ENCODE measurements at places on chromosomes 4 and X.

- H3K36me3 ChIP-seq, result no peaks in the 10 kb centered on the region
- H3K27me3 ChIP-seq, result no peaks in the 10 kb centered on the region
- no peak overlapping the region for H3K27ac ChIP-seq
- DNase-seq, result peak; percentile 49
- H3K4me1 ChIP-seq, result no peaks in the 10 kb centered on the region
Observed at GRCh38 chr4:96170198-96170597, 330.3 kb downstream of the PDHA2 start.

GRCh38 chrX:150316564-150316963 is 46.6 kb upstream of the MAMLD1 start:
- no peaks in the 10 kb centered on the region for H3K27me3 ChIP-seq
- no peak for DNase-seq
- no peaks in the 10 kb centered on the region for H3K36me3 ChIP-seq
- H3K4me3 ChIP-seq, result no peak overlapping the region
- H3K27ac ChIP-seq, result no peak overlapping the region

- no peak overlapping the region for H3K4me3 ChIP-seq
- DNase-seq, result no peak
- no peak overlapping the region for H3K27ac ChIP-seq
- H3K4me1 ChIP-seq, result no peaks in the 10 kb centered on the region
- peaks cover 5% of the 10 kb centered on the region for H3K36me3 ChIP-seq
- H3K27me3 ChIP-seq, result no peaks in the 10 kb centered on the region
Observed at GRCh38 chr4:139392797-139393196, 61.1 kb upstream of the RAB33B start.

- no peak overlapping the region for H3K4me3 ChIP-seq
- H3K27me3 ChIP-seq, result no peaks in the 10 kb centered on the region
- no peak overlapping the region for H3K27ac ChIP-seq
- peaks cover 19% of the 10 kb centered on the region for H3K36me3 ChIP-seq
Observed at GRCh38 chr4:15836362-15836761, 58.2 kb downstream of the CD38 start.

DNA sequence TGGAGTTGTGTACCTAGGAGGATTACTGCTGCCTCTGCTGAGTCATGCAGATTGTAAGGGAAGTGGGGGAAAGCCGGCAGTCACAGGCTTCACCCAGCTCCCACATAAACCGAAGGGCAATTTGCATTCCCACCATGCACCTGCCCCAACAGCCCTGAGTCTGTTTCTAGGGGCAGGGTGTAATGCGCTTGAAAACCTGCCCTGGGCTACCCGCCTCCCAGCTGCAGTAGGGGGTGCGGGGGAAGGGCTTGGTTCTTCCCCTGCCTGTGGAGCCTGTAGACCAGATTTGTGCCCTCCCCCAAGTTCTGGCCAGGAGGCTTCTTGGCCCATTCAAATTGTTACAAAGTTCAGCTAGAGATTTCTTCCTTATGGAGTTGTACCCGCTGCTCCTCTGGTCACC is 269.2 kb upstream of the DDX53 start:
- no peak overlapping the region for H3K4me3 ChIP-seq
- no peaks in the 10 kb centered on the region for H3K4me1 ChIP-seq
- no peaks in the 10 kb centered on the region for H3K27me3 ChIP-seq
- no peaks in the 10 kb centered on the region for H3K36me3 ChIP-seq

GRCh38 chr4:20248155-20248558 is 3.5 kb upstream of the SLIT2 start:
- no peak for DNase-seq
- H3K4me1 ChIP-seq, result peaks cover 54% of the 10 kb centered on the region
- no peaks in the 10 kb centered on the region for H3K36me3 ChIP-seq

DNA sequence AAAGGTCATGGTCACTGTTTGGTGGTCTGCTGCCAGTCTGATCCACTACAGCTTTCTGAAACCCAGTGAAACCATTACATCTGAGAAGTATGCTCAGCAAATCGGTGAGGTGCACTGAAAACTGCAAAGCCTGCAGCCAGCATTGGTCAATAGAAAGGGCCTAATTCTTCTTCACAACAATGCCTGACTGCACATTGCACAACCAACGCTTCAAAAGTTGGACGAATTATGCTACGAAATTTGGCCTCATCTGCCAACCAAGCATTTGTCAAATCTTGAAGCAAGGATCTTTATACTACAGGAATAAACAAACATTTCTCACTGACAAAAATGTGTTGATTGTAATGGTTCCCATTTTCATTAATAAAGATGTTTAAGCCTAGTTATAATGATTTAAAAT is 90.4 kb downstream of the EIF4E start:
- DNase-seq, result no peak
- no peaks in the 10 kb centered on the region for H3K27me3 ChIP-seq
- no peaks in the 10 kb centered on the region for H3K4me1 ChIP-seq
- no peak overlapping the region for H3K4me3 ChIP-seq
- H3K36me3 ChIP-seq, result no peaks in the 10 kb centered on the region
- no peak overlapping the region for H3K27ac ChIP-seq

DNA sequence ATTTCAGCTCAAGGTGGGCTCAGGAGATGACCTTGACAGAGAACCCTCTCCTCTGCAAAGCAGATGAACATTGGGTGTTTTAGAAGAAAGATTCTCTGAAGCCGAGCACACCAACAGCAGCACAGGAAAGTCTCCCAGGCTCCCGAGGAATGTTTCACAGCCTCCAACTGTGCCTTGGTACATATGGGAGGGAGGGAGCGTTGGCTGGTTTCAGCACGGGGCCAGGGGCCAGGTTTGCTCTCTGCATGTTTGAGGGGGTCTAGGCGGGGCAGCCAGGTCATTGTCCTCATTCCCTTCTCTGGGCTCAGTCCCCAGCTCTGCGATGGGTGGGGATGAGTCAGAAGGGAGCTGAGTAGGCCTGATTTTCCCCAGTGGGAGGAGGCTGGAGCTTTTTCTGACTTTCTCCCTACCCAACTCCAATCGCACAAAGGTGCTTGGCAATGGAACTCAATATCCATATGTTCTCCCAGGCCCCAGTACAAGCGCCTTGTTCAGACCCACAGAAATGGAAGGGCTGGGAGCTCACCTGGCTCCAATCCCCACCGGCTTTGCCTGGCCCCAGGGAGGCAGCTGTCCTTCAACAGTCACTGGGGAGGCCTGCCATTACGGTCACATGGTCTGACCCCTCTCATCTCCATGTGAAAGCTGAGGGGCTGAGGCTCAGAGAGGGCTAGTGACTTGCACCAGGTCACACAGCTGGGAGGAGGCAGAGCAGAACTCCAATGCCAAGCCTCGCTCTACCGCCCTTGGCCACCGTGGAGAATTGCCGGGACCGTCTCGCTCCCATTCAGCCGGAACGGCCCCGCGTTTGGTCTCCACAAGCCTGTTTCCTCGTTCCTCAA is 108.4 kb upstream of the AFAP1 start:
- H3K27me3 ChIP-seq, result peaks cover 11% of the 10 kb centered on the region
- no peak overlapping the region for H3K27ac ChIP-seq
- no peak for DNase-seq
- H3K36me3 ChIP-seq, result peaks cover 11% of the 10 kb centered on the region
- H3K4me3 ChIP-seq, result no peak overlapping the region

DNA sequence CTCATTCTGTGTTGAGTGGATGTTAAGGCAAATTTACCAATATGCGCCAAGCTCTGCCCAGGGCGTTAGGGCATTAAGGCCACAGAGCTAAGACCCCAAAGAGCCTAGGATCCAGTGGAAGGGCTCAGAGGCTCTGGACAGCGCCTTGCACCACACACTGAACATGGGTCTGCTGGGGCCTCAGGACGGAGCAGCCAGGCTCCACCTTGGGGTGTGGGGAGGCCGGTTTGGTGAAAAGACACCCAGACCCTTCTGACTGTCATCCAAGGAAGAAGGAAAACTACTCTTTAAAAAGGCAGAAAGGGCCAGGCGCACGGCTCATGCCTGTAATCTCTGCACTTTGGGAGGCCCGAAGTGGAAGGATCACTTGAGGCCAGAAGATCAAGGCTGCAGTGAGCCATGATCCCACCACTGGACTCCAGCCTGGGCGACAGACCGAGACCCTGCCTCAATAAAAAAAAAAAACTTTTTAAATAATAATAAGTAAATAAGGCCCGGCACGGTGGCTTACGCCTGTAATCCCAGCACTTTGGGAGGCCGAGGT is 1.3 kb upstream of the MRFAP1 start:
- no peak overlapping the region for H3K4me3 ChIP-seq
- no peak for DNase-seq
- H3K36me3 ChIP-seq, result peaks cover 20% of the 10 kb centered on the region
- H3K27ac ChIP-seq, result no peak overlapping the region
- no peaks in the 10 kb centered on the region for H3K27me3 ChIP-seq

- H3K4me1 ChIP-seq, result no peaks in the 10 kb centered on the region
- H3K36me3 ChIP-seq, result no peaks in the 10 kb centered on the region
- no peak overlapping the region for H3K4me3 ChIP-seq
- H3K27ac ChIP-seq, result no peak overlapping the region
Observed at GRCh38 chr4:38381788-38382187, 282.2 kb upstream of the KLF3 start.

DNA sequence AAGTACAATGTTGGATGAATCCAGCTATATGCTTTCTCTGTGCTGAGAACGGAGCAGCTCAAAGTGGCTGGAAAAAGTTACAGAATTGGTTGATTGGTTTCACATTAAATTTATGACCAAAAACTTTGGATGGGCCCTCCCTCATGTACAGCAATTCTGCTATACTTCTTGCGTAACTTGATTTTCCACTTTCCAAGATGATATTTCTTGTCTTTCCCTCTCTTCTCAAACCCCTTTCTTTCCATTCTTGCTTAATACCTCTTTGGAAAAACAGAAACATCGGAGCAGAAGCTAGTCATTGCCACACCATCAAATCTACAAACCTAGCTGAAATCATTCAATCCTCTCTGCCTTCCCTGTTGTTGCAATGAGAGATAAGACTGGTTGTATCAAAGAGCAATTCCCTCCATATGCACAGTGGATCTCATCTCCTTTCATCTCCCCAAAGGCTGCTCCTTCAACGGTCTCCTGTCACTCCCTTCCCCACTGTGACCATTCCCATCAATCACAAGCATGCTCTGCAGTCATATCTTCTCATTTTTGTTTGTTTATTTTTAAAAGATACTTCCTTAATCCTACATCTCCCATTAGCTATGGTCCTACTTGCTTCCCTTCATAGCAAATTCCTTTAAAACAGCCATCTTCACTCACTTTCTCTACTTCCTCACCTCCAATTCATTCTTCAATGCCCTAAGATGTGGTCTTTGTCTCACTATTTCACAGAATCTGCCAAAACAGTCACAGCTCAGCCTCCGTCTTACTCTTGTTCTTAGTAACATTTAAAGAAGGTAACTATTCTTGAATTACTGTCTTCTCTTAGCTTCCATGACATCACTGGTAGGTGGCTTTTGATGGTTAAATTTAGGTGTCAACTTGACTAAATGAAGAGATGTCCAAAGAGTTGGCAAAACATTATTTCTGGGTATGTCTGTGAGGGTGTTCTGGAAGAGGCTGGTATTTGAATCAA is 145.5 kb downstream of the FAM13A start:
- no peaks in the 10 kb centered on the region for H3K27me3 ChIP-seq
- no peaks in the 10 kb centered on the region for H3K4me1 ChIP-seq
- no peaks in the 10 kb centered on the region for H3K36me3 ChIP-seq

GRCh38 chr4:184587701-184588100 is 61.5 kb downstream of the CASP3 start:
- no peaks in the 10 kb centered on the region for H3K4me1 ChIP-seq
- no peak for DNase-seq
- H3K27me3 ChIP-seq, result no peaks in the 10 kb centered on the region
- H3K4me3 ChIP-seq, result no peak overlapping the region
- no peaks in the 10 kb centered on the region for H3K36me3 ChIP-seq

DNA sequence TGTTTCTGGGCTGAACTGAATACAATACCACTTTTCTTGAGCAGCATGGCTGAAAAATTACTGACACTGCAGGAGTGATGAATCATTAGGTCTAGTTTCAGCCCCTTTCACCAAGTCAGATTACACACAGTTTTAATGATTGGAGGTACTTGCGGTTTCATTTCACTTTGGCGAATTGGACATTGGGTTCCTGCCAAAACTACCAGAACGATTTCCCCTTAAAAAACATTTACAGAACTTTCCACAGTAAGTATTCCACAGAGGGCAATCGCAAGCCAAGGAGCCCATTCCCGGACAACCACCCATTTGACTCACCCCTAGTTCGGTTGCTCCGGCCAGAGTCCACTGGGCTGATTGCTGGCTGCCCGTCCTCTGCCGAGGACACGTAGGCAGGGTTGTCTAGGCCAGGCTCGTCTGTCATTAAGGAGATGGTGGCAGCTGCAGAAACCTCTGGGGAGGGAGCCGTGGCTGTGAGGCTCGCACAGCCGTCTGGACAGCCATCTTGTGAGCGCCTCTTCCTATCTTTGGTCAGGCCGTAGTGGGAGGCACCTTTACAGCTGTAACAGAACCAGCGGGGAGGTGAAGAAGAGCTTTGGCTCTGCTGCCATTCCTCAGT is 83.5 kb downstream of the LNX1 start:
- H3K36me3 ChIP-seq, result no peaks in the 10 kb centered on the region
- H3K4me1 ChIP-seq, result no peaks in the 10 kb centered on the region
- H3K27ac ChIP-seq, result no peak overlapping the region
- no peaks in the 10 kb centered on the region for H3K27me3 ChIP-seq
- H3K4me3 ChIP-seq, result no peak overlapping the region
- no peak for DNase-seq

GRCh38 chr4:152599095-152599494 is 63.2 kb upstream of the FBXW7 start:
- no peak for DNase-seq
- H3K36me3 ChIP-seq, result no peaks in the 10 kb centered on the region
- H3K4me1 ChIP-seq, result no peaks in the 10 kb centered on the region
- no peaks in the 10 kb centered on the region for H3K27me3 ChIP-seq
- H3K27ac ChIP-seq, result no peak overlapping the region

GRCh38 chrX:85107407-85107806 is 103.7 kb downstream of the APOOL start:
- no peak overlapping the region for H3K27ac ChIP-seq
- no peaks in the 10 kb centered on the region for H3K4me1 ChIP-seq
- H3K36me3 ChIP-seq, result no peaks in the 10 kb centered on the region

DNA sequence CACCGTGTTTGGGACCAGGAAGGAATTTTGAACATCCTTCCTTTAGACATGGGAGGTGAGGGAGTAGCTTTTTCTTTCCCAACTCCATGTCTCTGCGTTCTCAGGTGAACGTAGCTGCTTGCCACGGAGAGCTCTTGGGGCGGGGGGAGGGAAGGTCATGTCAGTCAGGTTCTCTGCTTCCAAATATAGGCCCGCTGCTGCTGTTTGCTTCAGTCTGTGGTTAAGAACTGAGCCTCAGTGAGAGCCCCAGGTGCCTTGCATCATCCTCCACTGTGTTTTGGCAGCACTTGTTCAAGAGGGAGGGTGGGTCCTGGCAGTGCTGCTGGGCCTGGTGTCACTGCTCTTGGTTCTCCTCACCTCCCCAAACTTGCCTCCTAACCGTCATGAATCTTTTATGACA is 46.5 kb downstream of the HADH start:
- no peaks in the 10 kb centered on the region for H3K27me3 ChIP-seq
- H3K4me3 ChIP-seq, result no peak overlapping the region
- H3K27ac ChIP-seq, result no peak overlapping the region
- H3K36me3 ChIP-seq, result peaks cover 9% of the 10 kb centered on the region

DNA sequence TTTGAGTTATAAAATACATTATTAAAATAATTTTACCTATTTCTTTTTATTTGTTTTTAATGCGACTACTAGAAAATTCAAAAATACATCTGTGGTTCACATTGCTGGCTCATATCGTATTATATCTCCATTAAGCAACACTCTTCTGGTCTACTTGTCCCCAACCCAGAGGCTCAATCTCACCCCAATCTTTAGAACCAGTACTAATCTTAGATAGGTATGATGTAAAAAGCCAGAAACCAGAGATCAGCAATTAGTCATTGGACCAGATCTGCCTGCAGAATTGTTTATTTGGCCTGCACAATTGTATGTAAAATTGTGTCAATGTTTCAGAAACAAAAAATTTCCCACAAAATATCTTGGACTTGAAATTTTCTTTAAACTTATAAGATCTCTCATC is 155.5 kb upstream of the BMP3 start:
- H3K36me3 ChIP-seq, result no peaks in the 10 kb centered on the region
- DNase-seq, result no peak
- no peak overlapping the region for H3K4me3 ChIP-seq
- no peaks in the 10 kb centered on the region for H3K27me3 ChIP-seq
- peaks cover 9% of the 10 kb centered on the region for H3K4me1 ChIP-seq
